ENCODE measurements at places on chromosomes 3 and 15.

- no peak for DNase-seq
Measured at GRCh38 chr3:108834551-108834950, 12.0 kb downstream of the TRAT1 start.

GRCh38 chr3:133895208-133896001, at the start of gene RAB6B:
Gene RAB6B (minus strand): TSS chr3:133895882. CDS start chr3:133895466, 416 bp downstream.
- peak; percentile 36 for DNase-seq

- no peak for DNase-seq
Measured at GRCh38 chr3:120928991-120929390, 21.0 kb downstream of the STXBP5L start.

DNA sequence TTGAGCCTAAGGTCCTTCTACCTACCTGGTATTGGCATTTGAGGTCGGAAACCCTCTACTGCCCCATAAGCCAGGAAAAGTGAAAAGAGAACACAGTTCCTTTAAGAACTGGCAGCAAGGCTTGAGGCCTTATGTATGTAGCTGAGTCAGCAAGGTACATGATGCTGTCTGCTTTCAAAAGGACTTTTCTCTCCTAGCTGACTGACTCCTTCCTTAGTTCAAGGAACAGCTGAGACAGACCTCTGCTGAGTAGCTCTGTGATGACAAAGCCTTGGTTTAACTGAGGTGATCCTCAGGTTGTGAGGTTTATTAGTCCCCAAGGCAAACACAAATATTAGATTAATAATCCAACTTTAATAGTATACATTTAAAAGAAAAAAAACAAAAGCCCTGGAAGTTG, 45.8 kb downstream of the ADPGK start:
- DNase-seq: no peak

DNA sequence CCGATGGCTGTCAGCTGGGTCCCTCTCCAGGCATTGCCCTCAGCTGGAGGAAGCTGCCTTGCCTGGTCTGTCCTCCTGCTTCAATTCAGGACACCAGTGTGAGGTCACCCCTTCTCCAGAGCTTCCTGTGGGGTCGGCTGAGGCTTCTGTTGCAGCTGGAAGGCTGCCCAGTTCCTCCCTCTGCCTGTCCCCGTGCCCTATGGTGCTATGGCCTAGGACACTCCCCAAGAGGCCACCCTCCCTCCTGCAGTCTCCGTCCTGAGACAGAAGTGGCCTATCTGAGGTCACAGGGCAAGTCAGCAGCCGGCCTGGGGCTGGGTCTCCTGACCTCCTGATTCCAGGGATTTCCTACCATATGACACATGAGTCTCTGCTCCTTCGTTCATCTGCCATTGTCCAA, 57.9 kb downstream of the RASGRF1 start:
- no peak for DNase-seq

DNA sequence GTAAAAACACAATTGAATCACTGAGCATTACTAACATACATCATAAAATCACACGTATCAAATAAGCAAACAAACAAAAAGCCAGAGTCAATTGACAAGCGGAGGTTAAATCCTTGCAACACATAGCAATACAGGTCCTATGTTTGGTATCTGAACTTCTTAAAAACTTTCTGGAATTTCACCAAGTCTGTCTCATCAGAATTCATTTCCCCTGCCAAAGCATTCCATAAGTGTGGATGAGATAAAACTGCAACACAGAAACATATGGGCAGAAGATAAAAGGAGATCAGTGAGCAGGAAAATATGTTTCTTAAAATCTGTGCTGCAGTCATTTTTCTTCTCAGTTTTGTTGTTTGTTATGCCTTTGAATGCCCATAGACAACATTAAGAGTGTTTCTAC, 1155.5 kb downstream of the TBL1XR1 start:
- no peak for DNase-seq

DNA sequence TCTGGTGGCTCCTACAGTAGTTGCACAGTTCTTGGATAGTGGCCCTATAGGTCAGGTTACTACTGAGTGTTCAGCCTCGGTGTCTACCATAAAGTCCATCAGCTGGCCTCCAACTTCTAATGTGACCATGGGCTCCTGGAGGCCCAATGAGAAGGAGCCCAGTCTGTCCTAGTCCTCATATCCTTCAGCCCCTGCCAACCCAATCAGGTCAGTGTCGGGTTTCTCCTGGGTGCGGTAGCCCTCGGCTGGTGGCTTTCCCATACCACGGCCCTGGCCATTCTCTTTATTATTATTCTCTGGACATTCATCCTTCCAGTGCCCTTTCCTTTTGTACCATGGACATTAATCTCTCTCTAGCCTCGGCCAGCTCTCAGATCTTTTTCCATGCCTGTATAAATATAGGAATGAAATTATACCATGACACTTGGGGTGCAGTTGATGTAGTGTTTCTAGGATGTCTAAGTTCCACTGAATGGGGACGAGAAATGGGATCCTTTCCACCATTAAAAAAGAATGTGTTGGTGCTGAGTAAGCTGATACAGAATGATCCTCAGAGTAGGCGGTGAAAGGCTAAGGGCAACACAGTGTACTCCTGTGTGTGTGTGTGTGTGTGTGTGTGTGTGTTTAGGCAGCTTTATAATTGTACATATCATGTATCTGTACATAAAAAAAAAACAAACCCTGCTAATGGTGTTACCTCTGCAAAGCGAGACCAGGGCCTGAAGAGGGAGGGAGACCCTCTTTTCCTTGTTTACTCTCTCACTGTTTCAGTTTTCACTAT, 19.3 kb upstream of the NOX5 start:
- DNase-seq: no peak
